ENCODE measurements at places on chromosomes 1 and 21.

DNA sequence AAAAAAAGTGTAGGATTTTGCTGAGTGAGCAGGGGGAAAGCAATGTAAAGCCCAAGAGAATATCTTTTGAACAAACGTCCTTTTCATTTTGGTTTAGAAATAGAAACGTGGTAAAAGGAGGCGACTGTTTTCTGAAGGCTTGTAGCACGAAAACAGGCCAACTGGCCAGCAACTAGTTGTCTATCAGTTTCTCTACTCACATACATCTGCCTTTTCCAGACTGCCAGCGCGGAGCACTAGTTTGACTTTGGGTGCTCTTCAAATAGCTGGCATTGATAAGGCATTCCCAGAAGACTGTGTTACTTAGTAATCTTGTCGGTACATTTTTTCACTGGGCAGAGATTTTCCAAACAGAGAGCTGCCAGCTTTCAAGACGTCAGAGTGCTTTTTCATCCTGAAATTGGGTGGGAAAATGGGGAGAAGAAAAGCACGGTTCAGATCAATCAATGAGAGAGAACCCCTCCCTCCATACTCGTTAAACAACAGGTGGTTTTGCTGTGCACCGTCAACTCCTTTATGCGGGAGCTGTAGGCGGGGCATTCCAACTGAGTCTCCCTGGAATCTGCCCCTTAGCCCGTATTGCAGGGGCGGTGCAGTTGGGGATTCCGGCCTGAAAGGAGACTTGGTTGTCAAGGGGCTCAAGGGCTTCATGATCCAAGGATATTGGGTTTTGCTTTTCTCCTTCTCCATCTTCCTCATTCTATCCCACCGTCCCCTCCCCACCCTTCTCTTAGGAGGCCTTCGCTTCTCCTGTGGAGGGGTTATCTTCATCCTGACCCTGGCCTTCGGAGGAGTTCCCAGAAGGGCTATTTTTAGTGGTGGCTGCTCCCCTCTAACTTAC lies 884 bp upstream of the LRRC8C start:
- no peak for DNase-seq

- no peak for DNase-seq
These were observed at the start of gene NHLH1 for GRCh38 chr1:160366731-160367515. TSS of gene NHLH1 (plus strand) at chr1:160367071. CDS start at chr1:160370732, 3,661 bp downstream.

DNA sequence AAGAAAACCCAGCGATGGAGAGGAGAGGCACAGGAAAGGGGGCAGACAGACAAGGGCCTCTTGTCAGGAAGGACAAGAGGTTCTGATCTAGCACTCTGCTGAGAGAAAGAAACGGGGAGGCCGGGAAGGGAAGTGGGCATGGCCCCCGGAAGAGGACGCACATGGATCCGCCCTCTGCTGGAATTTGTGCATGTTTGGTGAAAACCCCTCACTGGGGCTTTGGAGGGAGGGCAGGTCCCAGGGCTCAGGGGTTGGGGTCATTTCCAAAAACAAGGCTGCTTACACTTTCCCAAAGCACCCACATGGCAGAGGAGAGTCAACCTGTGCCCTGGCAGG lies 32.4 kb upstream of the ECE1 start:
- DNase-seq, result no peak

- DNase-seq, result no peak
These were observed 138.8 kb upstream of the WNT4 start for GRCh38 chr1:22281521-22282363.

- DNase-seq, result no peak
These were observed 100.9 kb downstream of the RIPK4 start for GRCh38 chr21:41665766-41666595.

GRCh38 chr21:42113926-42114409 lies 42.9 kb downstream of the UMODL1 start:
- DNase-seq, result no peak

GRCh38 chr1:22077728-22078127 lies 25.2 kb downstream of the CDC42 start:
- DNase-seq, result no peak

DNA sequence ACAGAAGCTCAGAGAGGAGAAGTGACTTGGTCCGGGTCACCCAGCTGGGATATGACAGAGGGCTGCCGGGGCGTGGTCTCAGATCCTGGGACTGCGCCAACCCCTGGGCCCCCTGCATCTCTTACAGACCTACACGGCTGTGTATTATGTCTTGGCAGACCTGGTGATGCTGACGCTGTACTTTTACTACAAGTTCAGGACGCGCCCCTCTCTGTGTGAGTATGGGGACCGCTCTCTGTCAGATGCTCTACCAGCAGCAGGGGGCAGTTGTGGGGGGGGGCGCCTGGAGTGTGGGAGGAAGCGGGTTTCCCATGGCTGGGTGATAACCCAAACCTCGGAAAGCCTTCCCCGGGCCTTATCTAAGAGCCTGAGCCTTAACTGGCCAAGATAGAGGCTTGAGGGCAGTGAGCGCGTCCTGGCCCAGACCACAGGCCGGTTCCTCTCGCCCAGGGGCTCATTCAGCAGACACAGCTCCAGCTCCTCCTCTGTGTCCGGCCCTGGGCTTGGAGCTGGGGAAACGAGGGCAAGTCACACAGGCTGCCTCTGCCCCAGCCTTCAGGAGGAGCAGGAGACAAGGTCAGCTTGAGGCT lies 13.3 kb downstream of the SLC66A1 start:
- no peak for DNase-seq

GRCh38 chr1:226364514-226364899 lies 43.4 kb downstream of the PARP1 start:
- DNase-seq, result no peak

DNA sequence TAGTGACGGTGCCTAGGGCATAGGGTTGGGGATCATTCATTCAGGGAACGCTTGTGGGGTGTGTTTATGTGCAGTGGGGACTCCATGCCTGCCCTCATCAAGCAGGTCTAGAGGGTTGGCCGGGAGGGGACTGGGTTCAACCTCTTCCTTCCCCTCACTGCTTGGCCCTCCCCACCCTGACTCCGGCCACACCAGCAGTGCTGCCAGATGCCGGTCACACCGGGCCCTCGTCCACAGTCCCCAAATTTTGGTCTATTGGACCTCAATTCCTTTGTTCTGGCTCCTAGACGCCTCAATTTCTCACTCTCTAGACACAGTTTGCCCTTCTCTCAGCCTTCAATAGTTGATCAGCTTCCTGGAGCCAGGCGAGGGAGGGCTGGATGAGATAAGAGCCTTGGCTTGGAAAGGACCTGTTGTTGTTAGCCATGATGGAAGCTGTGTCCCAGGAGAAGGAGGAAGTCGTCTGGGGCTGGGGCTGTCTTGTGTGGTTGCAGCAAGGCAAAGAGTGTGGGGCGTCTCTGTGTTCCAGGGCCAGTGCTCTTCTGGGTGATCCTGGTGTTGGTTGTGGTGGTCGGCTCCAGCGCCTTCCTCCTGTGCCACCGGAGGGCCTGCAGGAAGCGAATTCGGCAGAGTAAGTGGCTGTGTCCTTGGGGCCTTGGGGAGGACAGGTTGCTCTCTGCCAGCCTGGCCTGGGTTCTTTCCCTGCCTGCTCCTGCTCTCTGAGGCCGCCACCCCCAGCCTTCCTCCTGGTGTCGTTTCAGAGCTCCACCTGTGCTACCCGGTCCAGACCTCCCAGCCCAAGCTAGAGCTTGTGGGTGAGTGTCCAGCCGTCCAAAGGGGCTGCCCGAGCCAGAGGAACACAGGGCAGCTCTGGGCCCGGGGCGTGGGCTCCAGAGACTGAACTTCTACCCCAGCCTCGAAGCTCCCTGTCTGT lies 41.1 kb upstream of the TNFRSF1B start:
- no peak for DNase-seq

DNA sequence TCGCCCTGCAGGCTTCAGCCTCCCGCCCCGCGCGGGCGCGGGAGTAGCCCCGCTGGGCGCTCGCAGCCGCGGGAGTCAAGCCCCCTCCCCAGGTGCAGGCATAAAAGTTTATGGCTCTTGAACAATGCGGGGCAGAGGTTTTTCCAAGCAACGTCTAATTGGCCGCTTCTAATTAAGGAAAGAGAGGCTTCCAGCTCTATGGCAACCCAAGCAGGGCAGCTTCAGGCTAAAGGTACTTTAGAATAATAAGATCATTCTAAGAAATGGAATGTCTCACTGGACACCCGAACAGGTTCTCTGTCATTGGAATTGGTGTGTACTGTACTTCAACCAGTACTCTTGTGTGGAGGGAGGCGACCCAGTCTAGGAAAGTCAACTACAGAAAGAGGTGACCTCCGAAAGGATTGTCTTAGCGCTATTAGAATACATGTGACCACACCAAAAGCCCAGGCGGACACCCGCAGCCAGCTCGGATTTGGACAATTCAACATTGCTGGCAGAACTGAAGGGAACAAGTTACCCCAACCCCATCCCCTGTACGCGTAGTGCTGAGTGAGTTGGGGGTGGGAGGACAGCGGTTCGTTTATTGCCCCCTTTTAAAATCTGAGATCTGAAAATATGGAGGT lies 12.5 kb downstream of the NR5A2 start:
- DNase-seq, result no peak

GRCh38 chr1:113830039-113830438 lies 17.8 kb upstream of the RSBN1 start:
- peak; percentile 61 for DNase-seq

- DNase-seq, result no peak
These were observed 4.8 kb downstream of the RAP1A start for GRCh38 chr1:111624382-111624781.

- DNase-seq, result no peak
These were observed 126.7 kb downstream of the FOXD2 start for GRCh38 chr1:47564570-47564969.

DNA sequence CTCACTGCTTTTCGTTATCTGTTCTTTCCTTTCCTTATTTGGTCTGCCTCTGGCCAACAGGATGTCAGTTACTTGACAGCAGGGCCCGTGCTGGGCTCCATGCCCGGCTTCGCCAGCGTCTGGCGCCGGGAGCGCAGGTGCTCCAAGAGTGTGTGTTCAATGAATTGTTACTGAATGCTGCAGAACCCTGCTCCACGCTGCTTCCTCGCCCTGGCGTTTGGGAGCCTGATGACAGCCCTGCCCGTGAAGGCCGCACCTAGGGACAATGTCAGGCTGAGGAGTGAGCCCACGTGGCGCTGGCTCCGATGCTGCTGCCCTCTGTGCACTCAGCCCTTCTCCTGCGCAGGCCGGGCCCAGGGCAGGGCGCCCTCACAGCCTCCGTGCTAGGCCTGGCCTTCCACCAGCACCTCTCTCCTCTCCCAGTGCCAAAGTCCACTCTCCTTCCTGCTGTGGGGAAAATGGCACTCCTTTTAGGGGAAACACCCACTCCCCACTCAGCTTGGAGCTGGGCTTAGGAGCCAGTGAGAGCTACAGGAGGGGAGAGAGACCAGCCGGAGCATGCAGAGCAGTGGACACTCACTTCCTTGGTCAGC lies 51.4 kb downstream of the ACBD3 start:
- no peak for DNase-seq

GRCh38 chr1:59015708-59016107 lies 231.9 kb upstream of the JUN start:
- DNase-seq, result peak; percentile 85

GRCh38 chr1:31584869-31585735 lies 8.8 kb downstream of the TINAGL1 start:
- no peak for DNase-seq
